Stimulated activated CD8-positive, alpha-beta memory T cell treated with anti-CD3 and anti-CD28 coated beads, Interleukin-4, amount 100 ng/mL, for 1 hour (primary cell): ENCODE measurements at places on chromosomes 11 and 22.

- DNase-seq: no peak
Measured at GRCh38 chr11:36953976-36954375, 355.9 kb upstream of the RAG2 start.

DNA sequence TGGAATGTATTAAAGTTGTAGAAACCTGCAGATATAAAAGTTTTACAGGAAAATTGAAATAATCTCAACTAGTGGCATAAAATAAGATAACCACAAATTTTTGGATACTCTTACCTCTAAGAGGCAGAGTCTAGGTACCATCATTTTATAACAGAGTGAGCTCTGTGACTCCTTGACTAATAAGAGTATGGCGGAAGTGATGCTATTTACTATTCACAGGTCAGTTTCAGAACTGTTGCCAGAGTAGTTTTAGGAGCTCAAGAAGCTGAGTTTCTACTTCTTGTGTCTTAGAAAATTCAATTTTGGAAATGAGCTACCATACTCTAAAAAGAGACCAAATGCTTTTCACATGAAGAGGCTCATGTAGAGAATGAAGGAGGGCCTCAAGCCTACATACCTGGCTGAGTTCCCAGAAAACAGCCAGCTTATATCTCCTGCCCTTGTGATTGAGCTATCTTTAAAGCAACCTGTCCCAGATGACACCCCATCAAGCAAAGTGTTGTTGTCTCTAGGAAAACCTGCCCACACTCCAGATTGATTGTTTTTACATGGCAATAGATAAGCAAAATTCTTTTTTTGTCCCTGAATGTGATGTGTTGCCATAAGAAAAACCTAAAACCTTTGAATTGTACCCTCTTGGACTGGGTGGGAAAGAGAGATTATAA is 712.8 kb upstream of the CNTN5 start:
- DNase-seq: no peak

GRCh38 chr11:29518389-29519174 is 498.2 kb downstream of the KCNA4 start:
- no peak for DNase-seq

- DNase-seq: no peak
Measured at GRCh38 chr11:92383430-92383829, 158.8 kb downstream of the FAT3 start.

DNA sequence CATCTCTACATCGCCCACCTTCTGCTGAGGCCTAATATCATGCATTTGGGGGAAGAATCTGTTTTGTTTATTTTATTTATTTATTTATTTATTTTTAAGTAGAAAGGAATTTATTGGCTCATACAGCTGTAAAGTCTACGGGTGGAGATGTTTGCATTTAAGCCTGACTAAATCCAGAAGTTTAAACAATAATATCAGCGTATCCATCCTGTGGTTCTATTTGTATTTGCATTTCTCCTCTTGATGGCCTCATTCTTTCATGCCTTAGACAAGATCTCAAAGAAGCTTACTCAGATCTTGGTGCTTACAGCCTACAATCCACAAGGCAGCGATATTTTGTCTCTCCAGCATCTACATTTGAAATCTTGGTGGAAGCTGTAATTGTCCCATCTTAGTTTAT is 67.1 kb upstream of the CARD18 start:
- DNase-seq: no peak

- DNase-seq: no peak
Measured at GRCh38 chr11:65288706-65289536, 25.7 kb upstream of the CDC42EP2 start.

DNA sequence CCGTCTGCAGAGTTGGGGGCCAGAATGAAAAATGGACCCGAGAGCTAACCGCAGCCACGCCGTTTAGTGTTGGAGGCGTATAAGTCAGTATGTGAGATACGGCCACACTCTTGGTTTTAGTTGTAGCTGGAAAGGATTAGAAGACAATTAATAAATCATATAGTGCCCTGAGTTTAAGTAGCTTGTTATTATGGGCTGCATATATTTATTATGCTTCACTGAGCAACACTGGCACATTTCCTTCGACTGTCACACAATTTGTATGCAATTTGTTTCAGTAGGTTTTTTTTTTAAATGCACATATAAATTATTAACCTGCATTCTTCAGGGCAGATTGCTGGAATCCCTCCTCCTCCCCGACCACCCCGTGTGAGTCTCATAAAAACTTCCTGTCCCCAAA is 56.9 kb downstream of the PKNOX2 start:
- DNase-seq: no peak

- no peak for DNase-seq
Measured at GRCh38 chr11:68050371-68050841, 11.6 kb downstream of the TCIRG1 start.

DNA sequence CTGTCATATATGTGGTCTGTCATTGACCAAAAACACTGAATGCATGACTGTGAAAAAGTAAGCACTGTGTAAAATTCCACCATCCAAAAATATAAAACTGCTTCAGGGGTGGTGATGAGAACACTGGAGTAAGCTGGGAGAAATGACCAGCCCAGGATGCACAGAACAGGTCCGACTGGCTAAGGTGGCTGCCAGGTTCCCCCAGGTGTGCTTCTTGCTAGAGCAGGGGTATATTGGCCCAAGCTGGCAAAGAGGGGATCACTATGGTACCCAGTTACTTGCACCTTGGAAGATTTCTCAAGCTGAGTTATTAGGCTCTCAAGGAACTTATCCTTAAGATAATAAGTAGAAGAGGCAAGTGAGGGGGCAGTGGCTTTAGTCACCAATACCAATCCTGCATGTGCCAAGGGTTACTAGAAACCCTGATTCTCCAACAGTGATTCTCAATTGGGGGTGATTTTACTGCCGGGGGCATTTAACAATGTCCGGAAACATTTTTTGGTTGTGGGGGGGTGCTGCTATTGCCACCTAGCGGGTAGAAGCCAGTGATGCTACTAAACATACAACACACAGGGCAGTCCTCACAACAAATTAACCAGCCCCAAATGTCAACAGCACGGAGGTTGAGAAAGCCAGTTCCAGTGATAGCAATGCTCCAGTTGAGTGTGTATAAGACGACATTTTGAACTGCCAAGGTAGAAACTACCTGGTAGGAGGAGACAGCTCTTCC is 15.7 kb downstream of the SNU13 start:
- no peak for DNase-seq

DNA sequence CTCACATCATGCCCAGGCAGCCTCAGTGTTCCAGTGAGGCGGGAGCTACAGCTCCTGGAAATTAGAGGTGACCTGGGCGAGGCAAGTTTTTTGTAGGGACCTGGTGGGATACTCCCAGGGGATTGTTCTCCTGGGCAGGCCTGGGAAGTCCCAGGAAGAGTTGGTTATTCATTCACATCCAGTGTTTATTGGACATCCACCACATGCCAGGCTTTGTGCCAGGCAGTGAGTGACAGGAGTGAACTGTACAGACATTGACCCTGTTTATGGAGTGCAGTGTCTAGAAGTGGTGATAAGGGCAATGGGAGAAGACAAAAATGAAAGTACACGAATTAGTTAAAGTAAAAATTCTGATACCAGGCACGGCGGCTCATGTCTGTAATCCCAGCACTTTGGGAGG is 29.4 kb downstream of the YWHAH start:
- DNase-seq: no peak

DNA sequence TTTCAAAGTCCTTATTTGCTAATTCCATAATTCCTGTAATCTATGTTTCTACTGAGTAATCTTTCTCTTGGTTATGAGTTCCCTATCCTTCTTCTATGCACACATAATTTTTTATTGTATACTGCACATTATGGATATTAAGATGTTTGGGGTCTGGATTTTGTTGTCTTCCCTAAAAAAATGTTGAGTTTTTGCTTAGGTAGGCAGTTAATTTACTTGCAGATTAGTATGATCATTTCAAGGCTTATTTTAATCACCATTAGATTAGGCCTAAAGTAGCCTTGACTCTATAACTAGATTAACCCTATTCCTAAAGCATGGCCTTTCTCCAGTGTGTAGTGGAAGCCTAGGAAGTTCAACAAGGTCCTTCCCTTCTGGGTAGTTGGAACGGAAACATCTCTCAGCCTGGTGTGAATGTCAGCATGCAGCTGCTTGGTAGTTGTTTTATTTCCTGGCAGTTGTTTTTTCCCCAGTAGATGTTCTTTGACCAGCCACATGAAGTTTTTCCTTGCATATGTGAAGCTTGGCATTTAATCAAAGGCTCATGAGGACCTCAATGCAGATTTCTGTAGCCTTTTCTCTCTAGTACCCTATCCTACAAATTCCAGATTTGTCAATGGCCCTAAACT is 419.3 kb upstream of the NARS2 start:
- no peak for DNase-seq

DNA sequence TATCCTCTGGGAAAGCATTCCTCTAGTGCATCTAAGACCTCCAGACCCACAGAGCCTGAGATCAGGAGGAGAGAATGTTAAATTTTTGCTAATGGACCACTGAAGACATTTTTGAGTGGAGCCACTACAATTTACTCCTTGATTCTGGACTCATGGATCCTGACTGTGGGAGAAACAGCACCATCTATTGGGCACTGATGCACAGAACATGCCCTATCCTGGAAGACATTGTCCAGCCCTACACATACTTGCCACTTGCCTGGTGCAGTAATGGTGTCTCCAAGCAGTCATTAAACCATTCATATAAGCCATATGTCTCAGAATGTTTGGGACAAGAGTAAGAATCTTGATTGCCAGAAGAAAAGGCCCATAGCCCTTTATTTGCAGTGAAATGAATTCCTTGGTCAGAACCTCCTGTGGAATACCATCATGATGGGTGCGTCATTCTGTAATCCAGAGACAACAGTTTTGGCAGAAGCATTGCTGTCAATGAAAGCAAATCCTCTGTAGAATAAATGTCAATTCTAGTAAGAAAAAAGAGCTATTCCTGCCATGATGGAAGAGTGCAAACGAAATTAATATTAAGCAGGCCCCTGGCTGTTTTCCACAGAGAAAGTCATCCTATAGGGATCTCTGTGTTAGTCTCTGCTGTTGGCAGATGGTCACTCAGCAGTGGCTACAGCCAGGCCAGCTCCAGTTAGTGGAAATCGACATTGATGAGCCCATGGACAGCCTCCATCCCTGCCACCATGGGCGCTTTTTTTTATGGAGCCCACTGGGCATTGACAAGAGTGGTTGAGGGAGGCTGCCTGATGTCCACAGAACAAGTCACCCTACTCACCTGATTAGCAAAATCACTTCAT is 43.5 kb downstream of the GGTLC2 start:
- DNase-seq: no peak

DNA sequence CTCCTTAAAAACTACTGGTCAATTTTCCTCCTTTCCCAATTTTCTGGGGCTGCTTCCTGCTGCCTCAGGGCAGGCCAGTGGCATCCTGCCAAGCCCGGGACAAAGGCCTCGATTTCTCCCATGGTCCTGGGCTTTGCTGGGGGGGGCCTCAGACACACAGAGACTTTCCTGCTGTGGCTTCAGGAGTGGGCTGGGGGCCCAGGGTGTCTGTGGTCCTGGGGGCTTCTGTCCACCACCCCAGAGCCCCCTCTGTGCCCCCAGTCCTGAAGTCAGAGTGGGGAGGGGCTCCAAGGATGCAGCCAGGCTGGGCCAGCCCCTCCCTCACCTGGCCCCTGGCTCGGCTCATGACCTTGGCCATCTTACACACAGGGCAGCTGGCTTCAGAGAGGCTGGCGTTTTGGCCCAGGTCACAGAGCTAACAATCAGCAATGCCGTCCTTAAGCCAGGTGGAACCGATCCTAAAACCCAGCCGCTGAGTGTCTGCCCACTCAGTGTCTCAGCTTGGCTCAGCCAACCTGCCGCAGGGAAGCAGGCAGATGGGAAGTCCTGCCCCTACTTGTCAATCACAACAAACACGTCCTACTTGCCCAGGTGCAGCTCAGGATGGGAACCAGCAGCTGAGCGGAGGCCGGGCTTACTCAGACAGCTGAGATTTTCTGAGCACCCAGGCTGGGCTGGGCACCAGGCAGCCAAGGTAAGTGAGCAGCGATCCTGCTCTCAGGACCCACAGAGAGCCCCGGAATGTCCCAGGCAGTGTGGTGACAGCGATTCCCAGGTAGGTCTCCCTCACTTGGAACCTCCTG is 34.6 kb downstream of the OSBPL5 start:
- DNase-seq: no peak

DNA sequence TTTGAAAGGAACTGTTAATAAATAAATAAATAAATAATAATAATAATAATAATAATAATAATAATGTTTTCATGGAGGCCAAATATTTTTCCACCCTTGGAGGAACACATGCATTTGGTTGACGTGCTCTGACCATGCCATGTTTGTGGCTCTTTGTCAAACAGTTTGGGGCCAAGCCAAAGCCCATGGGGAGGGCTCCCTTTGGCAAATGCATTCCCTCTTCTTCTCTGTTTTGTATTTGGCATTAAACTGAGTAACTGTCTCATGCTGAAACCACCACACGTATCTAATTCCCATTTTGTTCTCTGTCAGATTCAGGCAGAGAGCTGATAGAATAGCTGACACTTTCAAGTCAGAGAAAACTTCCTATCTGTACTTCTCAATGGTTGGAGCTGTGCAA is 68.6 kb upstream of the PAX6 start:
- DNase-seq: no peak

DNA sequence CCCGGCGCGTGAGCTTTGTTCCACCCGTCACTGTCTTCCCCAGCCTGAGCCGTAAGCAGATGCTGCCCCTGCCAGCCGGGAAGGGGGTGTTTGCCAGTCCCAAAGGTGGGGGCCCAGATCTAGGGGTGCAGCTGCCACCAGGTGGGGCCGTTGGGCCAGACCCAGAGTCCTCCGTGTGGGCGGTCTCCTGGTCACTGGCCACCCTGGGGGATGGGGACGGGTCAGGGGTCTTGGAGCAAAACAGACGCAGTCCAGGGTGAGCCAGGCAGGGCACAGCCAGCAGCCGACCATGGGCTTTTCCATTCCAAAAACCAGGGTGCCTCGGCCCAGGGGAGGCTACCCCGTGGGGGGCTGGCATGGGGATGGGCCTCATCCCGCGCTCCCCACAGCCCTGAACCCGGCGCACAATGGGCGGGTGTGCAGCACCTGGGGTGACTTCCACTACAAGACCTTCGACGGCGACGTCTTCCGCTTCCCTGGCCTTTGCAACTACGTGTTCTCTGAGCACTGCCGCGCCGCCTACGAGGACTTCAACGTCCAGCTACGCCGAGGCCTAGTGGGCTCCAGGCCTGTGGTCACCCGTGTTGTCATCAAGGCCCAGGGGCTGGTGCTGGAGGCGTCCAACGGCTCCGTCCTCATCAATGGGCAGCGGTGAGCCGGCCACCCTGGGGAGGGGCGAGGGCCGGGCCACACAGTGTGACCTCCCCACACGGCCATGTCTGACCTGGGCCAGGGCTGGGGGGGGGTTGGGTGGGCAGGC is 3.5 kb downstream of the MUC5B start:
- DNase-seq: no peak
